Stimulated activated CD4-positive, alpha-beta T cell treated with anti-CD3 and anti-CD28 coated beads, TNF-alpha, amount 100 ng/mL, for 4 hours (primary cell): ENCODE measurements at places on chromosomes 1 and 21.

GRCh38 chr1:25484096-25484495 is 53.4 kb downstream of the MACO1 start:
- no peak for DNase-seq

DNA sequence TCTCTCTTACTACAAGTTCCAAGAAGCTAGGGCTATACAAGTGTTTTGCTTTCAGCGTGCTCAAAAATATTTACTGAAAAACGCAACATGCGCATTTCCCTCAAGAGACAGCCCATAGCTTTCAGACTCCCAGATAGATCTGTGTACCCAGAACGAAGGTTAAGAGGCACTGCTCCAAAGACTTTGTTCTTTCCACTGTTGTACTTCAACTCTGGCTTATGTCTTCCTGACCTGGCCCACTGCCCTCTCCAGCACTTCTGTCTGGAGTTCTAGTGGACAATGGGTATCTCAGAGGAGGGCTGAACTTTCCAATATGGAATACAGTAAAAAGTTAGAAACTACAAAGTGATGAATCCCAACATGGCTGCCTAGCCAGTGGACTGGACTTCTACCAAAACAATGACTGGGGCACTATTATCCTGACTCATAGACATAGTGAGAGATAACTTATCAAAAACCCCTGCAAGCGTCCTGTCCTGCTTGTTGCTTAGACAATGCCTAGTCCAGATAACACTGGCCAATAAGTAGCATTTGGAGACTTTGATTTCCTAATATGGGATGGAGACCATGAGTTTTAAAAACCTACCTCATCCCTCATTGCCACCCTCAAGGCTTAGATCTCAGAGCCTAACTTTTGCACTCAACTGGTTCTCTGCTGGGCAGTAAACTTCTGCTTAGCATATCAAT is 8.8 kb upstream of the ADAR start:
- no peak for DNase-seq

DNA sequence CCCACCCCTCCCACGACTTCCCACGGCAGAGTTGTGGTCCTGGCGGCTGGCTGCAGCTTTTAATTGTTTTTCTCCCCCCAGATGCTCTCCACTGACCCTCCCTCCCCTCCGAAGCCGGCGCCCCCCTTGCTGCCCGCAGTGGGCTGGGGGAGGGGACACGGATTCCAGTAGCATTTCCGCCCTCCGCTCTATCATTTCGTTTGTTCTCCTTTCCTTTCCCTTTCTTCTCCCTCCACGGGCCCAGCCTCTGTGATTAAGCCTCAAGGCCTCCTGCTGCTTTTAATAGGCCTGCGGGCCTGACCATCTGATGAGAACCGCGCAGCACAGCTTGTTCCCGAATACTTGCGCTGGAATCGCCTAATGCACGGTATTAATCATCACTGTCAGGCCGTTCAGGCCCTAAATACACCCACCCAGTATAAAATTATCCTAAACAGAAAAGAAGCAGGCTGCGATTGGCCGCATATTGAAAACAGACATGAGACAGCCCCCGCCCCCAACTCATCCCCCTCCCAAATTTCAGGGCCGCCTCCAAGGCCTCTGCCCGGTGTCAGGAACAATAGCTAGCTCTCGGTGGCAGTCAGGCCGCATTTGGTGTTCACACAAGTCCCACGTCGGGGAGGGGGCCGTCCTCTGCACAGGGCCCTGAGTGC is 102.0 kb upstream of the ARHGEF16 start:
- DNase-seq = no peak

- no peak for DNase-seq
Measured at GRCh38 chr1:36855699-36856494, 178.4 kb downstream of the GRIK3 start.

DNA sequence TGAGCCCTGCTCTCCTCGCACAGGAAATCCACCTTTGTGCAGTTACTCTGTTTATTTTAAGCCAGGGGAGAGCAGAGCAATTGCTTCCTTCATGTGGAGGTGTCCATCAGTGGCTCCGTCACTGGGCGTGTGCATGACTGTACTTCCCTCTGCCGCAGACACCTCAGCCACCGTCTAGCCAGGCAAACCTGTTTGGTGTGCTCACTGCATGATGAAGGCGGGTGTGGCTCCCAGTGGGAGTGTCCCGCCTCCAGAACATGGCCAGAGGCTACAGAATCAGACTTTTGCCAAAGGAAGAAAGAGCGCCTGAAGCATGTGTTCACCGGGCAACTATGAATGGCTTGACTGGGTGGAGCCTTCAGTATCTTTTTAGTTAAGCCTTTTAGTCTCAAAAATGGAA is 26.1 kb upstream of the LAMC2 start:
- no peak for DNase-seq

DNA sequence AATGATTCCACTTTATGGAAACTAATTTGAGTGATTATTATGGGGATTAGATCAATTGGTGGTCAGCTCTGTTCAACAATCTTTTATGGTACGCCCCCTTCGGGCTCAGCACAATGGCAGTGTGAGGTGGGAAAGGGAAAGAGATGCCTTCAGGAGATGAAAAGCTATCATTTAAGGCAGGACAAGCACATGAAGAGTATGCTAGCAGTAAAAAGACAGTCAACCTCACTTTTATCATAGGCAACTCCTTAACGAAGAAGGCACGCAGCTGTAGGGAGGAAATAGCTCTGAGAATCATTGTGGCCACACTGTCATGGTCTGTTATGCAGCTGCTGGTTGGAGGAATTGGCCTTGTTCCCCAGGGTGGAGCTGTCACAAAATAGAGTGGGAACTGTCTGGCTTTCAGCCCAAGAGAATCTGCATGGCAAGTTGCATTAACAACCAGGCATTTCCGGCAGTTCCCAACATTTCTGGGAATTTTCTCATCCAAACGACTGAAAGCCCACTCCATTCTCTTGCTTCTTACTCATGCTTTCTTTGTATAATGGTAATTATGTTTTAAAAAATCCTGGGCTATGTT is 54.4 kb upstream of the BCL10 start:
- no peak for DNase-seq

DNA sequence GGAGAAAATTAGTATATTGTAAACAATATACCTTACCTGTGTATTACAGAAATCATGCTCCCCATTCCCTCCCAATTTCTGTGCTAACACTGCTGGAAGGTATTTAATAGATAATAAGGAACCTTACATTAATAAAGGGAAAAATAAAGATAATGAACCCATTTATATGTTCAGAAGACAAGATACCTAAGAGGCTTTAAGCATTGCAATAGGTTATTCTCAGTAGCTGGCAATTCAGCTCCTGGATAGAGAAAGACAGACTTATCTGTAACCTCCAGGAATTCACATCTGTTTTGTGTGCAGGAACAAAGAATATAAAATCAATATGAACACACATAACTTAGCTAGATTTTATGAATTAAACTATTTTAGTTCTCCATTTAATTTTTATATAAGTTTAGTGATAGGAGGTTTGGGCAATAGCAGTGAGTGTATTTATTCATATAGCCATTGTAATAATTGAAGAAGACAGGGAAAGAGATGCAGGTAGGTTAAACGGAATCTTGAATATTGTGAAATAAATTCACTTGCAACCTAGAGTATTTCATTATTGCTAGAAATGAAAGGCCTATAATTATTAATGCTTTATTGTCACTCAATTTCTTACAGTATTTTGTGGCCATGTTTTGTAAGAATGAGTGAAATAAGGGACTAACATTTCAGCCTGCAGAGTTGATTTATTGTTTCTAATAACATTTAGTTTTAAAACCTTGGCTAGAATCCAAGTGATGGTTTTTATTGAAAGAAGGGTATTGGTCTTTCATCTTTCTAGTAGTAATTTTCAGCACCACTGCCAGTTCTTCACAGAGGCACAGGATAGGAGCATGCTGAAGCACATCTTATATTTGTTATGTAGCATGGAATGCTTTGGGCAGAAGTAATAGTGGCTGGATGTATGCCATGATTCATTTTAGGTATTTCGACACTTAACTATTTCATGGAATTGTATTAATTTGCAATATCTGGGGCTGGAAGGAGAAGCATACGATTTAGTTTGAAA is 1.5 kb downstream of the XPR1 start:
- DNase-seq = no peak

DNA sequence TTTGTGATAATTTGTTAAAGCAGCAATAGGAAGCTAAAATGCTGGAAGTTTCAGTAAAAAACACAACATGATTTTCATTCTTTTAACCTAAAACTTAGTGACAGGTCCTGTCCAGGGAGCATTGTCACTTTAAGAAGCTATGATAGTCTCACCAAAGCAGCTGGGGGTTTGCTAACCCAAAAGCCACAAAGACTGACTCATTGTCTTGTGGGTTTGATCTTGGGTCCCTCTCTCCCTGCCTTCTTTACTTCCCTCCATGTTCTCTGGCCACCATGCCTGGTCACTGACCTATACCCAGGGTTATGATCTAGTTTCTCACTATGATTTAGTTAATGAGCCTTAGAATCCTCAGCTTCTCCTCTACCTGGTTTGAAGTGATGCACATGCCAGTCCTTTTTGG is 213.5 kb upstream of the PTGFR start:
- DNase-seq = no peak

DNA sequence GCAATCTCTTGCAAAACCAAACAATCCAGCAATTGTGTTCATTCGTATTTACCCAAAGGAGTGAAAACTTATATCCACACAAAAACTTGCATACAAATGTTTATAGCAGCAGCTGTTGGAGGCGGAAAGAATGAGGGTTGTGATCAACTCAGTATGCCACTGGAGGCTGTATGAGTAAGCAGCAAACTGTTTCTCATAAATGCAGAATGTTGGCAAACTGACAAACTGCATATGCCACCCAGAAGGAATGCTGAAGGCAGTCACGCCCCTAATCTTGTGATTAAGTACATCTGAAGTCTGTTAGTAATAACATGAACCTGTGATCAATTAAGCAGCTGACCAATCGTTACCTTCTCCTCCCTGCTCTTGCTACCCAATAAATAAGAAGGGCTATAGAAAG is 60.5 kb upstream of the CR2 start:
- no peak for DNase-seq

GRCh38 chr1:168811176-168811575 is 82.2 kb upstream of the DPT start:
- DNase-seq = no peak

- no peak for DNase-seq
Measured at GRCh38 chr1:19165501-19165900, 44.6 kb downstream of the UBR4 start.

DNA sequence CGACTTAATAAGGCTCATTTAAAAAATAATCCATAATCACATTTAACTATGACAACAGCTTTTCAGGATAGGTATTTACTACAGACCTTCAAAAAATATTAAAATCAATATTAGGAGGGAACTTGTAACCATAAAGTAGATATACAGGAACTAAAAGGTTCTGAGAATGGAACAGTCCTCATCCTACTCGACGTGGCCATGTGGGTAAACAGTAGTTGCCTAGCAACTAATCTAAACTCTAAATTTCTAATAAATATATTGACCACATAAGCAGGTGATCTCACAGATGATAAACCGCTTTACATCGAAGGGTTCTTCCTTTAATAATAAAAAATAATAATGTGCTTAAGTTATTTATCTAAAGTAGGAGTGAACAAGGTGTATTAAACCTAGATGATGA is 7.9 kb downstream of the AKT3 start:
- no peak for DNase-seq

GRCh38 chr1:201139756-201140155 is 12.8 kb upstream of the ASCL5 start:
- no peak for DNase-seq

DNA sequence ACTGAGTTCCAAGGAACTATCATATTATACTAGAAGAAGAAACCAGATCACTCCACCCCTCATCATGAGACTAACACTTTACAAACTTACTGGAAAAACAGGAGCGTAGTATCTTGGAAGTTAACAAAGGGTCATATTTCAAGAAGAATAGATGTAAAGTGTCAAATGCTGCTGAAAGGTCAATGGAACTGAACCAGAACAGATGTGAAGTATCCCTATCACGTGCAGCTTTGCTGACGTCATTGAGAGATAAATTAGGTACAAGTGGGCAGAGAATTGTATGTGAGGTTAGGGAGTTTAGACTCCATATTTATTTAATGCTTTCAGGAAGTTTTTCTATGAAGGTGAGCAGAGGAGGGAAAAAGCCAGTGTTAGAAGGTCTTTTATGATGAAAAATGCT is 483.0 kb downstream of the NCAM2 start:
- no peak for DNase-seq

GRCh38 chr1:223837206-223837605 is 8.5 kb downstream of the TP53BP2 start:
- no peak for DNase-seq

- no peak for DNase-seq
Measured at GRCh38 chr1:201295861-201296260, 12.6 kb downstream of the PKP1 start.

DNA sequence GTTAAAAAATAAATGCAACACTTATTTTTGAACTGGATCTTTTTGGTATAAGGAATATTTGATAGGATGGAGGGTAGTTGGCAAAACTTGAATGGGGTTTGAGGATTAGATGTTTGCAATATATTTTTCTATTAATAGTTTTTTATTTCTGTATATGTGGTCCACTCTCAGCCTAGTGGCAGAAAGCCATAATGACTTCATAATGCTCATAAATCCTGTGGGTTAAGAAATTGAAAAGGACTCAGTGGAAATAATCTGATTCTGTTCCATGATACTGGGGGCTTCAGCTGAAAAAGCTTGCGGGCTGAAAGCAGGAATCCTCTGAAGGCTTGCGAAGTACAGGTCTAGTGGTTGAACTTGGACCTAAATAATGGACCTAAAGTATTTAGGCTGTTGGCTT is 1028.6 kb upstream of the PRMT6 start:
- DNase-seq = no peak

DNA sequence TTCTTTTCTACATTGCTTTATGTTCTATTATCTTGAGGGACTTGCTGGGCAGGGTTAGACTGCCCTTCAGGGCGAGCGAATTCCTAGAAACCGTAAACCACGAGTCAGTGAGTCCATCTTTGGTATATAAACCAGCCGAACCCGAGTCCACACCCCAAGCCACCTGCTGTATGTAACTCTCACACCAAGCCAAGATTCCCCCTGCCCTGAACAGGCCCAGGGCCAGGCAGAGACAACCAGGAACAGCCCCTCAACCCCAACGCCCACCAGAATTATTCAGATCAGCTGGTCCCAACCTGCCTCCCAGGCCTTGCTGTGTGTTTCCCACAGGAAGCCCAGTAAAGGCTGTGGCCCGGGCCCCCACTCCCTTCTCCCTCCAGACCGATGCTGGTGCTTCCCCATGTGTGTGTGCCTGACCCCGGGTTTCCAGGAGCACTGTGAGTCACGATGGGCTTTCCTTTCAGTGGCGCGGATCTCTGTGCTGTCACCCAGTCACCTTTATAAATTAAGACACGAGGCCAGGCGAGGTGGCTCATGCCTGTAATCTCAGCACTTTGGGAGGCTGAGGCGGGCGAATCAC is 17.1 kb downstream of the KIF17 start:
- no peak for DNase-seq

DNA sequence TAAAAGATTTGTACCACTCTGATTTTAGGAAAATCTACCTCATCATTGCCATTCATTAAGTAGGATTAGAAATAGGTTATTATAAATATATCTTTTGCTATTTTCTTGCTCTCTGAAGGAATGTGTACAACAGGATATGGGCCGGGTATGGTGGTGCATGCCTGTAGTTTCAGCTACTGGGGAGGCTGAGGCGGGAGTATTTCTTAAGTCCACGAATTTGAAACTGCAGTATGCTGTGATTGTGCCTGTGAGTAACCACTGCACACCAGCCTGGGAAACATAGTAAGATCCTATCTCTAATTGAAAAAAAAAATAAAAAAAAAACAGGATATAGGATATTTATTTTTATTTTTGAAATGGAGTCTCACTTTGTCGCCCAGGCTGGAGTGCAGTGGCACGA is 50.0 kb downstream of the CLIC4 start:
- no peak for DNase-seq

GRCh38 chr1:204442376-204443259 is 31.0 kb upstream of the PPP1R15B start:
- DNase-seq = no peak

GRCh38 chr1:52111492-52111891 is 30.4 kb upstream of the ZFYVE9 start:
- DNase-seq = no peak
